SIG-M5 (cell line): ENCODE measurements at places on chromosomes 1 and 21.
A peak's percentile ranks its signal among the peaks of the same experiment; 100 is the strongest.

- no peak for DNase-seq
Observed at GRCh38 chr1:11771481-11772043, 9.6 kb downstream of the C1orf167 start.

DNA sequence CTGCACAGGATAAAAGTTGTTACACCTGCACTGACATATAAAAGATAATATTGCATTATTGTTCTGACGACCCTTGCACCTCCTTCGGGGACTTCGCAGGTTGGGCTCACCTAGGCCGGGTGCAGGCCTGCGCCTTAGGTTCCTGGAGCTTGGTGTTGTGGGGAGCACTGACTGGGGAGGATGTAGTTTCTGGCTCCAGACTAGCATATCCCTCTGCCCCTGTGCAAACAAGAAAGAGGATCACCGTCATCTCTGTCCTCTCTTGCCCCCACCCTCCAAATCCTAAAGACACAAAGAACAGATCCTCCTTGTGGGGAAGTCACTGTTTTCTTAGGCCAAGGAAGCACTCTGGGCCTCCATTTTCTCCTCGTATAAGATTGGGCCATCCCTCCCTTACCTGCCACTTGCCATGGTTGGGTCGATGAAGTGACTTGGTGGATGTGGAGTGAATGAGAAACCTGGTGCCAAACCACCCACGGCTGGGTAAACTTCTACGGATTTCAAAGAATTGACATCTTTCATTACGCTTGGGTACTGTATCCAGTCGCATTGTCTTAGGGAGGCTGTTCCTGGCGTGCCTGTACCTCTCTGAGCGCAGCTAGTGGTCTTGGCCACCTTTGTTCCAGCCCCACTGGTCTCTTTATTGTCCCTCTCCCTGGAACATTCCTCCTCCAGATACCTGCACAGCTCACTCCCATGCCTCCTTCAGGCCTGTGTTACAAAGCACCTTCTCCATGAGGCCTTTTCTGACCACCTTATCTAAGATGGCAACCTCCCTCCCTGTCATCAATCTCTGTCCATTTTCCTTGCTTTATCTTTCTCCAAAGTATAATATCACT is 34.4 kb upstream of the PKP1 start:
- DNase-seq, result no peak

DNA sequence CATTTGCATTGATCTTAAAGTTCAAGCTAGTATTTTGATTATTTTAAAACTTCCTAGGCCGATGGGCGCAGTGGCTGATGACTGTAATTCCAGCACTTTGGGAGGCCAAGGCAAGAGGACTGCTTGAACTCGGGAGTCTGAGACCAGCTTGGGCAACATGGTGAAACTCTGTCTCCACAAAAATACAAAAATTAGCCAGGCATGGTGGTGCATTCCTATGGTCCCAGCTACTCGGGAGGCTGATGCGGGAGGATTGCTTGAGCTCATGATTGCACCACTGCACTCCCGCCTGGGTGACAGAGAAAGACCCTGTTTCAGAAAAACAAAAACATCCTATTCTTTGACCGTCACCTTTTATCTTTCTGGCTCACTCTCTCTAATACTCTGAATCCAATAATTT is 30.0 kb downstream of the MFSD2A start:
- no peak for DNase-seq

GRCh38 chr1:6743189-6744101 is 41.8 kb upstream of the CAMTA1 start:
- DNase-seq, result peak; percentile 71
